ENCODE measurements at places on chromosomes 5 and 9.

DNA sequence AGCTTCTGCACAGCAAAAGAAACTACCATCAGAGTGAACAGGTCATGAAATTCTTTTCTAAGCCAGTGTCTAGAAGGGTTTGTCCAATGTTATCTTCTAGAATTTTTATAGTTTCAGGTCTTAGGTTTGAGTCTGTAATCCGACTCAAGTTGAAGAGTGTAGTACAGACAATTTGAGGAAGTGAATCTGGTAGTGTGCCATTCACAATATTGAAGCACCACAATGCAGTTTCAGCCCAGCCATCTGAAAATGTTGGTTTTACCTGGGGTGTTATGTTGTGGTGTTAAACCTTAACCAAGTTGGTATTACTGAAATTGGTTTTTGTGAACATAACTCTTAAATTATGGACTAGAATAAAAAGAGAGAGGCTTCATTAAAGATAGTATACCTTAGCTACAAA lies 77.2 kb downstream of the ADAMTS16 start:
- DNase-seq, result no peak

DNA sequence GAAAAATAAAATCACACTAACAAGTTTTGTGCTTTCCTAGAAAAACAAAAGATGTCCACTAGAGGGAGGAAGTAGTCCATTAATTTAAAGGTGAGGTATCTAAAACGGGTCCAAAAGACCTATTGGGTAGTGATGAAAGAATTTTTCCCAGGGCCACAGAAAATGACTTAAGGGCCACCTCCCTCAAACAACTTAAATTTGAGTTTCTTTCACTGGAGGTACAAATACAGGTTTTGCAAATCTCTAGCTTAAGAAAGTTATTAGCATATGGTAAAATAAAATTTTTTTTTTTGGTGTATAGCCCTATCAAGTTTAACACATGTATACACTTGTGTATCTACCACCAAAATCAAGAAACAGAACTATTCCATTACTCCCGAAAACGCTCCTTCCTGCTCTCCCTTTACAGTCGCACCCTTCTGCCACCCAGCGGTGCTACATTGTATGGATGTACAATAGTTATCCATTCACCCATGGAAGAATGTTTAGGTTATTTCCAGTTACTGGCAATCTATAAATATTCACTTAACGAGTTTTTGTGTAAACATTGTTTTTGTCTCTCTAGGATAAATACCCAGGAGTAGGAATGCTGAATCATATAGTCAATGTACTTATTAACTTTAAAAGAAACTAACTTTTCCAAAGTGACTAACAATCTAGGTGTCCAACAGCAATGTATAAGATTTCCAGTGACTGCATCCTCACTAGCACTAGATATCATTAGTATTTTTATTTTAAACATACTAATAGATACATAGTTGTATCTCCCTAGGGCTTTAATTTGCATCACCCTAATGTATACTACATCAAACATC lies 21.9 kb downstream of the DEPDC1B start:
- DNase-seq, result no peak

GRCh38 chr5:31656806-31657205 lies 17.9 kb downstream of the PDZD2 start:
- no peak for DNase-seq

DNA sequence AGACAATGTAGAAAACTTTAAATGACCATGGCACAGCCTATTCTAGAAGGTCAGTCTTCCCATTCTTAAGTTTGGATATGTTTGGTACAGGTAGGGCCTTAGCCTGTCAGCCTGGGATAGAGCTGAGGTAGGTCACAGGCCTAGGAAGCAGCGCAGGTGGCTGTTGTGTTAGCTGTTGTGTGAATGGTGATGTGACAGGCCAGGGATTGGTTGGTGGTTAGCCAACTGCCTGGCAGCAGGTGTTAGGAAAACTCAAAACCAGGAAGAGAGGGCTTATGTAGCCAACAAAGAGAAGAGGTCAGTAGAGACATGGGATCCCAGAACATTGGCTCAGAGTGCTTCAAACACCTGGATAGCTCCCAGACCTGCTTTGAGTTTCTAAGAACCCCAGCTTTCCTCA lies 84.2 kb downstream of the FBXO38 start:
- no peak for DNase-seq

- no peak for DNase-seq
Measured at GRCh38 chr5:76663573-76663972, 40.4 kb upstream of the F2RL2 start.

DNA sequence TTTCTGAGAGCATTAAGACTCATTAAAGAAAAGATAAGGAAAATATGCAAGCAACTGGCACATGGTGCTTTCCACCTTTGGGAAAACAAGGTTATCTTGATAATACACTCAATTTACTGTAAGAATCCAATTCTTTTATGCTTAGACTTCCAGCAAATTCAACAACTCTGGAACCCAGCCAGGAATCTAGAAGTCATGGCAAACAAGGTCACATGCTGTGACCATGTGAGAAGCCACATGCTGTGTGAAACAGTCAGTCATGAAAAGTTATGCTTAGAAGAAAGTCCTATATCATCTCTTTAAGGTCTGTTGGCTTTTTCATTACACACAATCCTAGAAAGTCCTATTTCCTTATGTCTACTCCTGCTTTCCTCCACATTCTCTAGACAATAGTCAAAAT lies 581.8 kb upstream of the C9orf72 start:
- DNase-seq, result no peak

GRCh38 chr9:127033789-127034188 lies 88.6 kb downstream of the ANGPTL2 start:
- DNase-seq, result no peak

DNA sequence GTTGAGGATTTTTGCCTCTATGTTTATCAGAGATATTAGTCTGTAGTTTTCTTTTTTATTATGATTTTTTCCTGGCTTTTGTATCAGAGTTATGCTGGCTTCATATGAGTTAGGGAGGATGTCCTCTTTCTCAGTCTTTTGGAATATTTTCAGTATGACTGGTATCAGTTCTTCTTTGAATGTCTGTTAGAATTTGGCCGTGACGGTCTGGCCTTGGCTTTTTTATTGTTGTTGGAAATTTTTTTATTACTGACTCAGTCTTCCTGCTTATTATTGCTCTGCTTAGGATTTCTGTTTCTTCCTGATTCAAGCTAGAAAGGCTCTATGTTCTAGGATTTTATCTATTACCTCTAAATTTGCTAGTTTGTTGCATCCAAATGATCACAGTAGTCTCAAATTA lies 421.9 kb downstream of the CDH10 start:
- no peak for DNase-seq

GRCh38 chr5:169742771-169743296 lies 105.8 kb downstream of the DOCK2 start:
- DNase-seq, result no peak

GRCh38 chr5:98455665-98456064 lies 317.8 kb upstream of the RGMB start:
- DNase-seq, result no peak

DNA sequence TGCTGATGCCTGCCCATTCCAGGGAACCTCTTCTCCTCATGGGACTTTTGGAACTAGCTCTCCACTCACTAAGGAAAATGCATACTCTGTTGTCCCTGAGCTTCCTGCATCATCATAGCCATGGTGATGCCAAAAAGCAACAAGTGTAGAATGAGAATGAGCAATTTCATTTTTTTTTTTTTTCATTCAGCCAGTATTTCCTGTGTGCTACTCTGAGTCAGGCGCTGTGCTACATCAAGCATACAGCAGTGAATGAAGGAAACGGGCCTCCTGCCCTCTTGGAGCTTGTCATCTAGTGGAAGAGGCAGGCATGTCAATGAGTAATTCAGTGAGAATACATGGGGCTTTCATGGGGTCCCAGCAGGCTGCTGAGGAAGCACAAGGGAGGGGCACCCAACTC lies 483.1 kb downstream of the BNC2 start:
- no peak for DNase-seq

DNA sequence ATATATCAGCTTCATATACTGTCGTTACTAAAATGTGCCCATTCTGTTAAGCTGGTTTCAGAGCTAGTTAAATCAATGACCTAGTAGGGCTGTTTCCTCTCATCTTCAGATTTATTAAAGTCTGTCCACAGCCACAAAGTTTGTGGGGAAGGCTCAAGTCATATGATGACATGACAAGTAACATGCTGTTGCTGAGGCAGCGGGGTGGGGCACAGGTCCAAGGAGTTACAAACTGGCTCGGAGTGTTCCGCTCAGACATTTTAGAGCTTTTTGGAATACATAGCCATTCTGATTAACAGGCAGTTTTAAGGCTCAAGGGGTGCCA lies 2.7 kb upstream of the ANP32B start:
- no peak for DNase-seq

GRCh38 chr5:85170183-85170582 lies 785.5 kb upstream of the EDIL3 start:
- DNase-seq, result no peak

DNA sequence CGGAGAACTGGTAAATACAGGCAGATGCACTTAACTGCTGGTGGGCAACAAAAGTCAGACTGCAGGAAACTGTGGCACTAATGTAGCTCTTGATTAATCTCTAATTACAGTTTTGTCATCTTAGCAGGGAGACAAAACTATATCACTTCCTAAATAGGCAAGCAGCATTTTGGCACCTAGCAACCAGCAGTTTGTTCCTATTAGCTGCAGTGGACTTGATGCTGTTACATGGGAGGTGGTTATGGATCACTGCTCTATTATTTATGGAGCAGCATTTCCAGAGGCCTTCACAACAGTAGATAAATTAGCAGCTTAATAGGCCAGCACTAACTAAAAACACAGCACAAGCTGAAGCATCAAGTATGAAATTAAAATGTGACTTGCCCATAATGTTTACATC lies 518.3 kb upstream of the ITGA1 start:
- peak; percentile 98 for DNase-seq

DNA sequence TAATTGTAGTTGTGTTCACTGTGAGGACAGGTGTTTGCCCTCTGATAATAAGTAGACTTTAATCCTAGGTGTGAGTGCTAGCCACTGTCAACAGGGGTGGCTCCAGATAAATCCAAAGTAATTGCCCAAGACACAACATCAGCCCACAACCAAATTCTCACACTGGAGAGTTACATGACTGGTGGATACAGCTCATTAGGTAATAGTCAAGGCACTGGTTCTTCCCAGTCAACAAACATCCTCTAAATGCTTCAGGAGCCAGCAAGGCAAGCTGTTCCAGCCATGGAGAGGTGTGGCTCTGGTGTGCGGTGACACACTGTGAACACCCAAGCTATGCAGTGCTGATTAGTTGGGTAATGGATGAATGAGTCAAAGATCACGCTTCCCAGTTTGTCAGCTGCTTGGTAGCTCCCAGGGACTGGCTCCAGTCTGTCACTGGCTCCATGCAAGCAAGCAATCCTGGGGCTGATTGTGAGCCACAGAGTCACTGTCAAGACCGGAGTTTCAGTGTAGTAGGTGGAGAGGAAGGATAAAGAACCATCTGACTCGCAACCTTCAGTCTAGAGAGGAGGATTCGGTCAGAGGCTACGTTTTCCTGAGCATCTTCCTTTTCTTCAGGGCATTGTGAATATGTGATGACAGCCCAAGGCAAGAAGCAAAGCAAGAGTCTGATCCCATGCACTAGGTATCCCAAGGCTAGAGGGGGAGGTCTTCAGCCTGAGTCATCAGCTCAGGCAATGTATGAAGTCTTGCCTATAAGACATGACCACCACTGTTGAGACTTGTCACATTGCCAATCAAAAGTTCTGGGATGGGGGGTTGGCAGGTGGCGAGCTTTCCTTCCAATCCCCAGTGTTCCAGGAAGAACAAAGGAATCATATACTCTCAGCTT lies 63.1 kb downstream of the UGCG start:
- DNase-seq, result no peak

- no peak for DNase-seq
Measured at GRCh38 chr9:93260263-93261066, 76.5 kb downstream of the WNK2 start.

DNA sequence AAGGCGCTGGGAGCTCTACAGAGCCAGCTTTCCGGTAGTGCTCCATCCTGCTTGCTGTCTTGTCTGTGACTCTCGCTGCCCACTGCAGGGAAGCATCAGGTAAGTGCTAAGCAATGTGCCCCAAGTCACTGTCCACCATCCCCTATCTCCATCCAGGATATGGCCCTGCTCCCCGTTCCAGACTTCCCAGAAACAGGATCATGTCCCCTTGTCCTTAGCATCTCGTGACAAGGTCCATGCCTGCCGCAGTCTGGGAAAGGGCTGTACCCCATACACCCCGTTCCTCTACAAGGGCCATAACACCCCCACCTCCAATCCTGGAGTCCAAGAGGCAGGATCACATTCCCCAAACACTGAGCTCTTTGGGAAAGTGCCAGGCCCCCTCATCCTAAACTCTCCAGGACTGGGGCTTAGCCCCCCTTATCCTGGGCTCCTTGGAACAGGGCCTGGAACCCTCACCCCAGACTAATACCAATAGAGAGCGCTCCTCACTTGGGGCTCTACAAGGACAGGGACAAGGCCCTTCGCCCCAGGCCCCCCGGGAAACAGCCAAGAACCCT lies 566 bp downstream of the RPP25L start:
- no peak for DNase-seq

GRCh38 chr5:74028406-74028805 lies 402.4 kb downstream of the ARHGEF28 start:
- no peak for DNase-seq

DNA sequence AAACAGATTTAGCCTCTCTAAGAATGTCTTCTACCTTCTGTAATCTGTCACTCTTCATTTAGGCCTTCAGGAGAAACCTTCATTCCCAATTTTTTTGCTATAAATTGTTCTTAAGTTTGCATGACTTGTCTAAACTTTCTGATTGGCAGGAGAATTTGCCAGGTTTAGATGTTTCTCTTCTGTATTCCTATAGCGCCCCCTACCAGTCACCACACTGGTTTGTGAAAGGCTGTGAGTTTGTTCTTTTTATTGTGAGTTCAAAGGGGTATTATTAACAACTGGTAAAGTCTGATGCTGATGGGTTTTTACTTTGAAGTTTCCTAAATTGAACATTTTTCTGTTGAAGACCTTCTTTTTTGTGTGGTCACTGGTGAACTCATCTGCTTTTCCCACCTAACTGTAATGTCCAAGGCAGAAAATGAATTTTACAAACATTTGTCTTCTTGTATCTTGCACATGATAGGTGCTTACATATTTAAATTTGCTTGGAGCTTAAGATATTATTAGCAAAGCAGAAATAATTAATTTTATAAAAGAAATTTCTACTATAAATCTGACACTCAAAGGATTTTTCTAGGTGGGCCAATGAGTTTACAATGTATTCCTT lies 18.4 kb upstream of the F2RL2 start:
- DNase-seq, result no peak

DNA sequence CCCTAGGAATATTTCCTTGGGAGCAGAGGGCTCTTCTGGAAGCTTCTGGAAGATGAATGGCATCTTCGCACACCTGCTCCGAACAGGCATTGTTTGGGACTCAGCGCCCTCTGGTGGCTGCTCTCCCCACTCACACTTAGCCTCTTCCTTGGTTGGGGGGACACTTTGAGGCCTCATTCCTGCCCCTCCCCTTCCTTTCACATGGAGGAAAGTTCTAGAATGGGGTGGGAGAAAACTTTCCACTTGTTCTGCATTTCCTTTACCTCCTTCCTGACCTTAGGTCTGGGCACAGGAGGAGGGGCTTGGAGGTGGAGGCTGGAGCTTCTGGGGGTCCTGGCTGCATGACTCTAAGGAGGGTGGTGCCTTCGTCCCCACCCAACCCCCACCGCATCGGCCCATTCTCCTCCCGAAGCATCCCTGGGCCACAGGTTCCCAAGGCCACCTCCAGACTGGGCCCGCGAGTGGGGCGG lies 19.3 kb upstream of the SMIM32 start:
- no peak for DNase-seq
